ENCODE measurements at places on chromosomes 16 and 17. TPM values are rescaled to one million over a fixed set of nuclear protein-coding genes. Genes with fewer than 3 reads are reported as not detected.

DNA sequence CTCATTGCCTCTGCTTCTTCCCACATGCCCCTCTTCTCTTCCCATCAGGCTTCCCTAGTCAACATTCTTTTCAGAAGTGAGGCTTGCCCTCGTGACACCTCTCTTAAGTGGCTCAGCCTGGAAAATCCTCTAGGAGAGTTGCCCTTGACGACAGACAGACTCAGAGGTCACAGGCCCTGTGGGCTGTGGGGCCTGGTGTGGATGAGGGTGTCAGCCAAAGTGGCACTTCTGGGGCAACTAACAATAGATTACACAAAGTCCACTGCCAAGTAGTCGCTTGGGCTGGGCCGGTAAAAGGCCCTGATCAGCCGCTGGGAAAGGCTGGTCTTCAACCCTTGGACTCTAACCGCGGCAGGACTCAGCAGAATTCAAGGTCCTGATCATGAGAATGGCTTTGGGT lies 33.7 kb upstream of the METTL16 start:
- H3K36me3 ChIP-seq, result no peaks in the 10 kb centered on the region
- H3K27me3 ChIP-seq, result peaks cover 4% of the 10 kb centered on the region
- no peak for DNase-seq
- H3K4me3 ChIP-seq, result no peak overlapping the region

DNA sequence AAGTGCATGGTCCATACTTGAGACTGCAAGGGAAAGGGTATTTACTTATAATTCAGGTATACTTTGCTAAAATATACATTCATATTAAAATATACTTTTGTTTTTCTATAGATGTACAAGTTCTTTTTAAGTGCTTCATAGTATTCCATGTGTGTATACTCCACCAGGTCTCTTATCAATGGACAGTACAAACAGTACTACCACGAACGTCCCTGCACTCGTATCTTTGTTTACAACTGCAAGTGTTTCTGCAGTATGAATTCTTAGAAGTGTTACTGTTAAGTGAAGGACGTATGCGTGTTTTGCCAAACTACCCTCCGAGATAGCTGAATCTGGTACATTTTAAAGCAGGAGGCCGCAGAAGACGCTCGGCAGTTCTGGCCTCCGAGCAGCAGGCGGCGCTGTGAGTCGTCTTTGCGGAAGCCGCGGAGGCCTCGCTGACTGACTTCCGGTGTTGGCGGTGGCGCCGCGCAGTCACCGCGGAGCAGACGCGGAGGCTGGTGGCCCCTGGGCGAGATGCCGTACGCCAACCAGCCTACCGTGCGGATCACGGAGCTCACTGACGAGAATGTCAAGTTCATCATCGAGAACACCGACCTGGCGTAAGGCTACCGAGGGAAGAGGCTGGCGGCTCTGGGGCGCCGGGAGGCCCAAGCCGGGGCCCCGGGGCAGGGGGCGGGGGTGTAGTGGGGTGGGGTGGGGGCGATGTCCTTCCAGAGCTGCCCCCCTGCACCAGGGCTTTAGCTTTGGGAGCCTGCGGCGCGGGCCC lies at the start of gene POLR2C:
Gene POLR2C, plus strand, starts transcription at position 471 of the 769 bp plus-strand sequence. Its CDS starts 46 bp downstream, at position 517.
- H3K36me3 ChIP-seq, result peaks cover 25% of the 10 kb centered on the region
- peak within 1 kb of the TSS; percentile 100 for H3K4me3 ChIP-seq
- H3K27ac ChIP-seq, result peak within 1 kb of the TSS; percentile 98
- H3K27me3 ChIP-seq, result no peaks in the 10 kb centered on the region
- peak; percentile 97 for DNase-seq

- H3K4me1 ChIP-seq, result peaks cover 3% of the 10 kb centered on the region
- peaks cover 5% of the 10 kb centered on the region for H3K27me3 ChIP-seq
- no peak within 1 kb of the TSS for H3K4me3 ChIP-seq
Observed at GRCh38 chr17:64448665-64449512, at the start of gene MILR1. Gene MILR1, plus strand, starts transcription at chr17:64449115. Its CDS starts 54 bp downstream, at chr17:64449169.

DNA sequence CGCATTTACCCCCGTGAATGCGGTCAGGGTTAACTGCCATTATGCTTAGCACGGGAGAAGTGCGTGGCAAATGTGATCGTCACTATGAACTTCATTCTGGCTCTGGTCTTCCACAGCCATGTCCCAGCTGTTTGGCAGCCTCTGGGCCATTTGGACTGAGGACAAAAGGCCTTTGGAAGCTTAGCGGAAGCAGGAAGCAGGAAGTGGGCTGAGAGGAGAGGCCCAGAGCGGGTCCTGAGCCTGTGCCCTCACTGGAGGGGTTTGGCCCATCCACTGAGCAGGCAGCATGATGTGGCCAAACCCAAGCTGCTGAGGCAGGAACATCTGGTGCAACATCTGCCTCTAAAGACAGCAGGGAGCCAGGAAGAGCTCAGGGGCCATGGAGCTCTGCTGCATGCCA lies 345.9 kb downstream of the C16orf95 start:
- H3K27ac ChIP-seq, result no peak overlapping the region
- H3K27me3 ChIP-seq, result no peaks in the 10 kb centered on the region
- H3K4me1 ChIP-seq, result peaks cover 16% of the 10 kb centered on the region

DNA sequence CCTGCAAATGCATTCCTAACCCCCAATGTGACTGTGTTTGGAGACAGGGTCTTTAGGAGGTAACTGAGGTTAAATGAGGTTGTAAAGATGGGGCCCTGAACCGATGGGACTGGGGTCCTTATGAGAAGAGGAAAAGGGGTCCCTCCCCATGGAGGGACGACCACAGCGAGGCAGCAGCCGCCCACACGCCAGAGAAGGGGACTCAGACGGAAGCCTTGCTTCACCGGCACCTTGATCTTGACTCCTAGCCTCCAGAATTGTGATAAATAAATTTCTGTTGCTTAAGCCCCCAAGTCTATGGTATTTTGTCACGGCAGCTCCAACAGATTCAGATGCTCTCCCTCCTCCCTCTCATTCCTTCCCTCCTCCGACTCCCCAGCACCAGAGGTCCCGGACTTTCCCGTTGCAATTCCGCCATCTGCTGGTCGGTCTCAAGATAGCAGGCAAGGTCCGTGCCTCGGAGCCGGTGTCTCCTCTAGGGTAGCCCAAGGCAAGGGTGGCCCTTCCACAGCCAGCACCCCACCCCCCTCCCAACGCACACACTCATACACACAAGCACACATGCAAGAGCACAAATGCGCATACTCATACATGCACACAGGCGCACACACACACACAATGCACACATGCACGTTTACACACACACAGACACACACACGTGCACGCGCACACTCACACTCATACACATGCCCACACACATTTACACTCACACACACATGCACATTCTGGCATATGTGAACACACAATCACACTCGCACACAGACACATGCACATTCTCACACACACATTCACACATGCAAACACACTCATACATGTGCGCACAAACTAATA lies 23.1 kb upstream of the C16orf78 start:
- no peak overlapping the region for H3K27ac ChIP-seq
- H3K4me1 ChIP-seq, result no peaks in the 10 kb centered on the region

DNA sequence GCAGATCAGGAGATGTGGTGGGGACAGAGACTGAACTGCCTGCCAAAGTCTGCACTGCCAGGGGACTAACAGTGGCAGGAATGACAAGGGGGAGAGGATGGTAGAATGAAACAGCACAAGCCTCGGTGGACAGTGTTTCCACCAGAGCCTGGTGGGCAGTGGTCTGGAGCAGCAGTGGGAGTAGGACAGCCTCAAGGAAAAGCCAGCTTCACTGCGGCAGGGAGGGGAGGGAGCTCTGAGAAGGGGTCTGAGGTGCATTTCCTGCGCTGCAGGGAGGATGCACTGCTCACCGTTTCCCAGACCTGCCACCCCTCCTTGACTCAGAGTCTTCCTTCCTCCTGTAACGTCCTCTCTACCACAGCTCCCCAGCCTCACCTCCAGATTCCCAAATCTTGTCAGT lies 33.8 kb downstream of the MARCHF10 start:
- no peak overlapping the region for H3K4me3 ChIP-seq
- no peaks in the 10 kb centered on the region for H3K36me3 ChIP-seq
- H3K4me1 ChIP-seq, result peaks cover 15% of the 10 kb centered on the region
- no peaks in the 10 kb centered on the region for H3K27me3 ChIP-seq

DNA sequence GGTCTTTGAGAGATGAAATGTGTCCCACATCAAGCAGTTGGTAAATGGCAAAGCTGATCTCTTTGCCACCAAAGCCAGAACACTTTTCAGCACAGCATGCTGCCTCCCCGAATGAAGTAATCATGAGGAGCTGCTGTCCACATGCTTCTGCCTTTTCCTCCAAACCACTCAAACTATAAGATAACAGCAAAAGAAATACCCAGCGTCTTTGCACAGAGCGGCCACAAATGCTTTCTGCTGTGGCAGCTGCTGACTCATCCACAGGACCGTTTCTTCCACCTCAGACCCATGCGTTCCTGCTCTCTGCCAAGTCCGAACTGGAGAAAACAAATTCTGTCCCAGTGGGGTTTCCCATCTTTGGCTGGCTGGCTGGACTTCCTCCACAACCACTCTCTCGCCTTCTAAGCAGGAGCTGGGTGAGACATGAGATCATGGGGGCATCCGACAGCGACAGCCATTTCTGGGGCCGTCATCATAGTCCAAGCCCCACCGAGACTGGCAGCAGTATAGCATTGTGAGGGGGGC lies 27.1 kb downstream of the TBC1D3B start:
- peaks cover 67% of the 10 kb centered on the region for H3K27me3 ChIP-seq
- H3K4me1 ChIP-seq, result no peaks in the 10 kb centered on the region
- no peak overlapping the region for H3K27ac ChIP-seq
- no peak overlapping the region for H3K4me3 ChIP-seq
- no peak for DNase-seq

- H3K36me3 ChIP-seq, result no peaks in the 10 kb centered on the region
- DNase-seq, result peak; percentile 83
- H3K4me3 ChIP-seq, result no peak overlapping the region
- no peak overlapping the region for H3K27ac ChIP-seq
Observed at GRCh38 chr17:78133179-78133951, 2.8 kb downstream of the TMC8 start.

DNA sequence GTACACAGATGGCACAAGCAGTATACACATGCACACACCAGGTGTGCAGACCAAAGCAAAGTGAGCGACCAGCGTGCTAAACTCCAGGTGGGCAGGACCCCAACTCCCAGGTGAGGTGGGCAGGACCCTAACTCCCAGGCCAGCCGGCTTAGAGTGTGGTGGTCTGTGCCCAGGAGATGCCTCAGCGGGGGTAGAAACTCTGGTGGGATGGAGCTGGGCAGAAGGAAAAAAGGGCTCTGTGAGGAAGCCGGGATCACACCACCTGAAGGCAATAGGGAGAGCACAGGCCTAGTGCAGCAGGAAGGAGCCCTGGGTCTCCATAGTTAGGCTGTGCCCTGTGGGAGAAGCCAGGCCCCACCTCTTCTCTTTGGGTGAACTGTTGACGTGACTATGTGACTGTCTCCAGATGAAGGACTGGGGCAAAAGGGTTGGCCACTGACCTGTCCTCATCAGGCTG lies 1.6 kb upstream of the FOXJ1 start:
- no peak for DNase-seq
- peaks cover 12% of the 10 kb centered on the region for H3K27me3 ChIP-seq
- no peak overlapping the region for H3K4me3 ChIP-seq
- H3K36me3 ChIP-seq, result no peaks in the 10 kb centered on the region
- H3K4me1 ChIP-seq, result peaks cover 14% of the 10 kb centered on the region
- H3K27ac ChIP-seq, result no peak overlapping the region

- no peak overlapping the region for H3K27ac ChIP-seq
- no peaks in the 10 kb centered on the region for H3K36me3 ChIP-seq
- no peak overlapping the region for H3K4me3 ChIP-seq
- H3K4me1 ChIP-seq, result peaks cover 9% of the 10 kb centered on the region
- no peaks in the 10 kb centered on the region for H3K27me3 ChIP-seq
Observed at GRCh38 chr17:47009759-47010594, 30.9 kb upstream of the RPRML start.

DNA sequence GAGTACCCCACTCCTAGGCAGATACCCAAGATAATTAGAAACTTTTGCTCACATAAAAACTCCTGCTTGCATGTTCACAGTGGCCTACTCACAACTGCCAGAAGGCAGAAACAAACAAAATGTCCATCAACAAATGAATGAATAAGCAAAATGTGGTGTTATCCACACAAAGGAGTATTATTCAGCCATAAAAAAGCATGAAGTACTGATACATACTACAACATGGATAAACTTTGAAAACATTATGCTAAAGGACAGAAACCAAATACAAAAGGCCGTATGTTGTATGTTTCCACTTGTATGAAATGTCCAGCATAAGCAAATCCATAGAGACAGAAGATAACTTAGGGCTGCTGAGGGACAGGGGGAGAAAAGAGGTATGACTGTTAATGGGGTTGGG lies 1.9 kb downstream of the HSDL1 start:
- no peak for DNase-seq
- no peak overlapping the region for H3K4me3 ChIP-seq
- no peaks in the 10 kb centered on the region for H3K36me3 ChIP-seq
- peaks cover 23% of the 10 kb centered on the region for H3K4me1 ChIP-seq
- no peak overlapping the region for H3K27ac ChIP-seq

GRCh38 chr16:51155199-51155607 lies 4.1 kb upstream of the SALL1 start:
- no peaks in the 10 kb centered on the region for H3K36me3 ChIP-seq
- H3K27me3 ChIP-seq, result peaks cover 70% of the 10 kb centered on the region
- peaks cover 24% of the 10 kb centered on the region for H3K4me1 ChIP-seq
- no peak for DNase-seq
- H3K4me3 ChIP-seq, result peak overlapping the region; percentile 44
- no peak overlapping the region for H3K27ac ChIP-seq

DNA sequence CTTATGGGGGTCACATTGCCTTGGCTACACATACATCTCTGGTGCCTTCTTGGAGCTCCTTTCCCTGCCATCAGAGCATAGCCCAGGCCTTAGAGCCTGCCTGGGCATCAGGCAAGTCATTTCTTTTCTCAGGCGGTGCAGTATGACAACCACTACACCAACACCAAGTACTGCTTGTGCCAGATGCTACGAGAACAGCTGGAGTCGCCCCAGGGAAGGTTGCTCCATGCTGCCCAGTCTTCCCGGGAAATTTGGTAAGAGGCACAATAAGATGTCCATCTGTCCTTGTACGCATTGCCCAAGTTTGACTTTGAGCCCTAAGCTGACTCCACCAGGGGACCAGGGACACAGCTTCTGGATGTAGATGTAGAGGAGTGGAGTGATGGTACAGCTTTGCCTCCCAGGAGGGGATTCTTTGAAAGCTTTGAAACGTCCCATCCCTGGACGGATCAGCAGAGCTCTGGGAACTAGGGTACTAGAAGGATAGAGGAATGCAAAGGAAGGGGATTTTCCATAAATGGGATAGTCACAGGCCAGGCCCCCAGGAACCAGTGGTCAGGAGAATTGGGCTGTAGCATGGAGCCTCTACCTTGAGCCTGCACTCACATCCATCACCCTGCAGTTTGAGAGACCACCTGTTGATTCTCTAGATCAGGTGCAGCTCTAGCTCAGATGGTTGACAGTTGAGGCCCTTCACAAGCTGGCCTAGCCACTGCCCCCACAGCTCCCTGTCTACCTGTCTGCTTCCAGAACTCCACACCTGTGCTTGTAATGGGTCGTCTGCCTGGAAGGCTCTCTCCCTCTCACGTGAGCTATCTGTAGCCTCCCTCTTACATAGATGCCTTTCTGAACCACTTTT lies 11.0 kb upstream of the NFATC3 start:
- H3K4me1 ChIP-seq, result peaks cover 2% of the 10 kb centered on the region
- H3K27me3 ChIP-seq, result no peaks in the 10 kb centered on the region
- no peak for DNase-seq
- H3K36me3 ChIP-seq, result peaks cover 32% of the 10 kb centered on the region
- H3K27ac ChIP-seq, result no peak overlapping the region
- H3K4me3 ChIP-seq, result no peak overlapping the region

GRCh38 chr17:75524269-75524969 lies 1.1 kb upstream of the LLGL2 start:
- H3K27me3 ChIP-seq, result peaks cover 5% of the 10 kb centered on the region
- H3K27ac ChIP-seq, result no peak overlapping the region
- H3K4me3 ChIP-seq, result peak overlapping the region; percentile 55
- DNase-seq, result no peak
- peaks cover 5% of the 10 kb centered on the region for H3K4me1 ChIP-seq
- H3K36me3 ChIP-seq, result peaks cover 2% of the 10 kb centered on the region

The KIFC3 gene
- 196 TPM for total RNA-seq

The CCL16 gene
- not detected for total RNA-seq

The CPNE7 gene
- total RNA-seq, result 19.7 TPM

The KRT33B gene
- total RNA-seq, result not detected

The TBC1D3G gene
- total RNA-seq, result not detected

The CCL8 gene
- total RNA-seq, result not detected

The SLC16A6 gene
- 2.7 TPM for total RNA-seq

Data from osteocyte (in vitro differentiated cells).